ENCODE measurements at places on chromosomes 4 and X.

DNA sequence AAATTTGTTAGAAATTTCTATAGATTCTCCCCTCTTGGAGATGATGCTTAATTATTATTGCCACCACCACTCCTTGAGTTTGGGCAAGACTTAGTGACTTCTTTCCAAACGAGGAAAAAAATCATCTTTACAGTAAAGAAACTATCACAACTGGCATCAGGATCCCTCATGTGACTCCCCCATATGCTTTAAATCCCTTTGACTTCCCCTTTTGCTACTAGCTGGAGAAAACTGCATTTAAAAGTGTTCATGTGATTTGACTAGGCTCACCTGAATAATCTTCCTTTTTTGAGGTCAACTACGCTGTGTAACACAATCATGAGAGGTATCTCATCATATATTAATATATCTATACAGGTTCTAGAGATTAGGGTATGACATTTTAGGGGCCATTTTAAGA, 30.3 kb upstream of the ENOX2 start:
- DNase-seq = no peak

DNA sequence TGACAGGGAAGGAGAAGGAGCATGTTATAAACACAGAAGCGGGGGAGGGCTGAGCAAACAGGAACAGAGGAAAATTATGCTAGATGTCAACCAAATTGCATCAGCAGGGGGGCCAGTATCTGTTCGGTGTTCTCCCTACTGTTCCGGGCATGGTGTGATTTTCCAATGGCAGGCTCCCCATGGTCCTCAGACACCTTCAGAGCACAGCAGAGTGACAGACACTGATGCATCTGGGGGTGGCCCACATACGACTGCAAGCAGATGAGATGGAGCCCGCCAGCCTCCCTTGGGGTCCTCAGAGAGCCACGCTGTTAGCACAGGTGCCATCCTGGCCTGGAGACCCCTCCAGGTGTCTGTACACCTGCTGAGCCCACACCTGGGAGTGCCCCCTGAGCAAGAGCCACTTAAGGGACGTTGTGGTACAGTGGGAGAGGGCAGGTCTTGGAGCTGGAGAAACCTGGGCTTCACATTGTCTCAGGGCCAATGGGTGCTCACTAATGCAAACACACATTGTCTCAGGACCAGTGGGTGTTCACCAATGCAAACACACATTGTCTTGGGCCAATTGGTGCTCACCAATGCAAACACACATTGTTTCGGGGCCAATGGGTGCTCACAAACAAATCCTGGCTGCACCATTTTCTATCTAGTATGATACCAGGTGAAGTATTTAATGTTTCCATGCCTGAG, 95.4 kb downstream of the SLC2A9 start:
- DNase-seq = no peak

DNA sequence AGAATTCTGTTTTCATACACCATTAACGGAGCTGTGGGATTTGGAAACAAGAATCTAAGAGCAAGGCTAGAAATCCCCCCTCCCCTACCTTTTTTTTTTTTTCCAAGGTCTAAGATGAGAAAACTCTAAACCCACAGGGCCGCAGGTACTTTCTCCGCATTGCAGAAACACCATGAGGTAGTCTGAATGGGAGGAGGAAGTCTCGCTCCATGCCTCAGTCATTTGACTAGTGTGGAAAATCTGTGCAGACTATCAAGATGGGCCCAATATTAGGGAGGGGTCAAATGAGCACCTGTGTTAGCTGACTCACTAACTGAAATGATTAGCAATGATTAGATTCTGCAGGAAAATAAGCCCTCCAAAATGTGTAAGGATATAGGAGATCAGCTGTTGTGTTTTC, 40.9 kb upstream of the MAP3K15 start:
- DNase-seq = no peak

GRCh38 chrX:94418065-94418464, 744.1 kb downstream of the FAM133A start:
- no peak for DNase-seq

- DNase-seq = no peak
These were observed 840 bp downstream of the ZNF711 start for GRCh38 chrX:85244450-85245211.

DNA sequence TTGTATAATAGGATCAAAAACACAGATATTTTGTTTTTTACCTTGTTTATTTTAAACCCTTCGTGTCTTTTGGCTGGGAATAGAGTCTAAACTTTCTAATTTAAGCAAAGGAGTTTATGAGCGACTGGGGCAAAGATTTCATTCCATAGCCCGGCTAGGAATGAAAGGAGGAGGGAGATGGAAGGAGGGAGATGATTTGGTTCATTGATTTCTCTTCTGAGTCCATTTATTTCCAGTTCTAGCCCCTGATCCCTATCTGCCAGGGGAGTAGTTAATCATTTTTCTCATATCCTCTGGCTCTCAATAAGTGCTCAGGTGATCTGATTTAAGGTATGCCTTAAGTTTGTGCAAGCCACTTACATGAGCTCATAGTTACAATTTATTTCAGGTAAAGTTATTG, 120.0 kb downstream of the SPRY1 start:
- DNase-seq = no peak

DNA sequence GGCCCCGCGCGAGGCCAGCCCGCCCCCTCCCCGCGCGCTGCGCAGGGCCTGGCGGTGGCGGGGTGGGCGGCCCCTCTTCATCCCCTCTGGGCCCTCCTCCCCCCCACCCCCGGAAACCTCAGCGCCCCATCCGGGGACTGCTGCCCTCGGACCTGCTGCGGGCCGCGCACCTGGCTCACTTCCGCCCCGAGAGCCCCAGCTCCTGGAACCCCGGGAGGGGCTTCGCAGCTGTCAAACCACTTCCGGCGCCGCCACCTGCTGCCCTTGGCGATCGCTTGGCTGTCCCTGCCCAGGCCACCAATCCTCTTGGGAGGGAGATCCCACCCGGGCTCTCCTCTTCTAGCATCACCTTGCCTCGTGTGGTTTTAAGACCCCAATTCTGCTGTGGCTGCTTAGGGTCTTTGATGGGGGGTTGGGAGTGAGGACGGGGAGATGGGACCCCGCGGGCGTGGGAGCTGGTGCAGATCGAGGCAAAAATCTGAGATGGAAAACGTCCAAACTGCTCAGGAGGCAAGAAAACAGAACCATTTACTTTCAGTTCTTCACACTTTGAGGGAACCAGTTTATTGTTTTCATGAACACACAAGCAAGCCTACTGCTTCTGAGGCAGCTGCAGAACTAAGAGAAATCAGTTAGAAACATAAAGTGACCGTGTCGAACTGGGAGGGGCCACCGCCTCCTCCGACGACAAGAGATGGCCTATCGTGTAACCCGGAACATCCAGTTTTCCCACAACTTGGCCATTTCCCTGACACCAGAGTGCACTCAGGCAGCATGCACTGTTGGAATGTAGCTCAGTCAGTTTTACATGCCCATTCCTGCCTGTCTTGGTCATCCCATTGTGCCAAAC, 754 bp downstream of the MTMR1 start:
- peak; percentile 42 for DNase-seq

DNA sequence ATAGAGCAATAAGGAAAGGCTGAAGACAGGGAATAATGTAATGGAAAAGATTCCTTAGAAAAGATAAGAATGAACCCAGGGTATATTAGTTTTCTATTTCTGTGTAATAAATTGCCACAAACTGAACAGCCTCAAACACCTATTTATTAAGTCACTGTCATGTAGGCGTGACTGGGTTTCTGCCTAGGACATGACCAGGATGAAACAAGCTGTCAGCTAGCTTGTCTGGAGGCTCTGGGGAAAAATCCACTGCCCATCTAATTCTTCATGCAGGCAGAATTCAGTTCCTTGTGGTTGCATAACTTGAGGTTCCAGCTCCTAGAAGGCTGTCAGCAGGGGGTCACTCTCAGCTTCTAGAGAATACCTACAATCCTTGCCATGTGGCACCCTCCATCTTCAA, 277.7 kb downstream of the TMA16 start:
- no peak for DNase-seq

- DNase-seq = no peak
These were observed 100.9 kb upstream of the NR3C2 start for GRCh38 chr4:148542922-148543623.

DNA sequence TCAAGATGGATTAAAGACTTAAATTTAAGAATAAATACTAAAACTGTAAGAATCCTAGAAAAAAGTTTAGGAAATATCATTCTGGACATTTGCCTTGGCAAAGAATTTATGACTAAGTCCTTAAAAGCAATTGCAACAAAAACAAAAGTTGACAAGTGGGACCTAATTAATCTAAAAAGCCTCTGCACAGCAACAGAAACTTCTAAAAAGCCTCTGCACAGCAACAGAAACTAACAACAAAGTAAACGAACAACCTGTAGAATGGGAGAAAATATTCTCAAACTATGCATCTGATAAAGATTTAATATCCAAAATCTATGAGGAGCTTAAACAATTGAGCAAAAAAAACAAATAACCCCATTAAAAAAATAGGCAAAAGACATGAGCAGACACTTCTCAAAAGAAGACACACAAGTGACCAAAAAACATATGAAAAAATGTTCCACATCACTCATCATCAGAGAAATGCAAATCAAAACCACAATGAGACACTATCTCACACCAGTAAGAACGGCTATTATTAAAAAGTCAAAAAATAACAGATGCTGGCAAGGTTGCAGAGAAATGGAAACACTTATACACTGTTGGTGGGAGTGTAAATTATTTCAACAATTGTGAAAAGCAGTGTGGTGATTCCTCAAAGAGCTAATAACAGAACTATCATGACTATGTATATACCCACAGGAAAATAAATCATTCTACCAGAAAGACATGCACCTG, 5.5 kb upstream of the OPRPN start:
- no peak for DNase-seq

DNA sequence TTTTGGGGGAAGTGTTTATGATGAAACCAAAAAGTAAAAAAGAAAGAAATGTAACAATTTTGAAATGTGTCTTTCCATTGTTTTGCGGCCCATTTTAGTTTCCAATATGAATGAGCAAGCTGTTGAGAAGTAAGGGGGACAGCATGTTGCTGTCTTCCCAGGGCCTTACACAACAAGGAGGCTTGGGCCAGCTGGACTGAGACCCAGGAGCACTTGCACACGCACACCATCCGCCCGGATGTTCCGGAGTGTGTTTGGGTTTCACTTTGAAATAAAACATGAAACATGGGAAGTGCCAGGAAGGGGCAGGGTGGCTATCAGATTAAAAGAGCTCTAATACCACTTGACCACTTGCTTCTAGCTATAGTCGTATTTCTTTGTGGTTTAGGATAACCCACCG, 144.4 kb downstream of the NHS start:
- DNase-seq = no peak

GRCh38 chrX:150227321-150227860, 135.7 kb upstream of the MAMLD1 start:
- no peak for DNase-seq

DNA sequence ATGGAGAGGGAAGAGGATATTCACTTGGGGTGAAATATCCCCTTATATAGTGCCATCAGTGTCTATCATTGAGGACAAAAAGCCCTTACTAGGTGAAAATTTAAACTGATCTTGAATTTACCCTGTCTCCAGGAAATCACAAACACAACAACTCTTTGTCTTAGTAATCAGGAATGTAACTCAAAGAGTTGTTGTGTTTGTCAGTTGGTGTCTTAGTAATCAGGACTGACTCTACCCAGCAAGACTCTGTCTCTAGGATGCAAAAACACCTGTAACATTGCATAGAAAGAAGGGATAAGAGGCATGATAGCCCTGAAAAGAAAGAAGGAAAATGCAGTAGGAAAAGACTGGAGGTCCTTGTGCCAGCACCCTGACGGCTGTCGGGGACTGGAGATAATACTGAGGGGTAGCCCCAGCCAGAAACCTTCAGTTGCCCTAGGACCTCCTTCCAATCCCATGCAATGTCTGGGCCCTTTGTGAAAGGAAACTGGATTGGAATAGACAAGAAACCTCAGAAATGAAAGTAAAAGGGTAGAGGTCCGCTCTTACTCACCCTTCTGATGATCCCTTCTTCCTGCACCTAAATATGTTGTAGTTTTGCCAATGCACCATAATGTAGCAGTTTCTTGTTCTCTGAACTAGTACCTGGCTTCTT, 45.3 kb downstream of the HMGB2 start:
- DNase-seq = no peak

DNA sequence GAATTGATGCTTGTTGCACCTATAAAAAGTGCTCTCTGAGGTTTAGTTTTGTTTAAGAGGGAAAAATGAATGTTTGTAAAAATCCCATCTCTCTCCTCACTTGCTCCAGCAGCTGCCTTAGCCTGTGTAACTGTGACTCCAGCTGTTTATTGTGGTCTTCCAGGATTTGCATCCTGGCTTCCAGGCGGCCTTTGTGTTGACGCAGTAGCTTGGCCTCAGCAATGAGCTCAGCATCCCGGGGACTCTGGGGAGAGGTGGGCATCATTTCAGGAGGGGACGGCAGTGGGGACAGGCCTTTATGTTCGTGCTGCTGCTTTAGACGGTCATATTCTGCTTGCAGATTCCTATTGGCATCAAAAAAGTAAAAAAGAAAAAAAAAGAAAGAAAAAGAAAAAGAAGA, 75.3 kb upstream of the FTHL17 start:
- DNase-seq = no peak

DNA sequence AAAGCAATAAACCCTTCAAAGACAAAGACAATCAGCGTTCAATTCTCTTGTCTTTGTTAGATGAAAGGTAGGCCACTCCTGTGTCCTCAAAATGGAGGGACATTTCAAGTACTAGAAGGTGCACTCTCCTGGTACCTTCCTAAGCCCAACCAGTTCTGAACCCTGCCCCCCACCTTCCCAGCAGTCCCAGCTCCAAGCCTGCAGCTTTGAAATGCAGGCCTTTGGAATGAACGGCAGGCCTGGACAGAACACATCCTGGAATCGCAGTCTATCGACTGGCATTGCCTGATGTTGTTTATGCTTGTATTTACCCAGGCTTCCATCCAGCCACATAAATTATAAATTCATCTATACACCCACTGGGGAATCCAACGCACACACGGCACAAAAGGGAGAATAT, 47.4 kb downstream of the RASGEF1B start:
- DNase-seq = no peak

GRCh38 chr4:123990310-123990870, 593.8 kb downstream of the SPRY1 start:
- DNase-seq = no peak

DNA sequence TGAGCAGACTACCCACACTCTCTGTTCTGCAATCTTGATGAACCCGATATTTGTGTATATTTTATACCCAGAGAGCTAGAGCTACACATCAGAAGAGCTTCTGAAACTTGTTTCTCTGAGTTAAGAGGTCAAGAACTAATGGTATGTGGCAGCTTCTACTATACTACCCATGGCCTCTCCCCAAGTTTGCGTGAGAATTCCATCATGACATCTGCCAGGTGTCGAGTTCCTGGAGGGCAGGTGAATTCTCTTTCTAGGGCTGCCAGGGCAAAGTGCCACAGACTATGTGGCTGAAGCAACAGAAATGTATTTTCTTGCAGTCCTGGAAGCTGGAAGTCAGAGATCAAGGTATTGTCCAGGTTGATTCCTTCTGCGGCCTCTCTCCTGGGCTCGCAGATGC, 4.4 kb downstream of the SORCS2 start:
- DNase-seq = no peak
